Right cardiac atrium (tissue), 5 donors: ENCODE measurements at places on chromosomes 12 and 14. TPM values are rescaled to one million over a fixed set of nuclear protein-coding genes. Genes with fewer than 3 reads are reported as not detected.

DNA sequence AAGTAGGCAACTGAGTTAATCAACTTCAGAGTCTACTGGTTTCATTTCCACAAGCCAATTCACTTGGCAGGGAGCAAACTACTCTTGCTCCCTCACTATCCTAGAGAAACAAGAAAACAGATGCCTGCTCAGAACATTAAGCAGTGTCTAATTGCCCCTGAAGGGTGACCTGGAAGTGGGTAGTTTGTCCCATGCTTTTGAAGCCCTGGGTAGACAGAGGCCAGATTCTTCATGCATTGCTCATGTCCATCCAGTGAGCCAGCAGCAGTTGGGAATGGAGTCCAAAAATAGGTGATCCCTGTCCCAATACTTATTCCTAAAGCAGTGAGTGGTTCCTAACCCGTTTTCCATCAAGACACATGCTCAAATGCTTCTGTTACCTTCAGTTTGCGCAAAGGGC, 48.8 kb downstream of the BICDL1 start:
- DNase-seq = no peak

GRCh38 chr14:58245562-58245961, 919 bp downstream of the PSMA3 start:
- DNase-seq = no peak

DNA sequence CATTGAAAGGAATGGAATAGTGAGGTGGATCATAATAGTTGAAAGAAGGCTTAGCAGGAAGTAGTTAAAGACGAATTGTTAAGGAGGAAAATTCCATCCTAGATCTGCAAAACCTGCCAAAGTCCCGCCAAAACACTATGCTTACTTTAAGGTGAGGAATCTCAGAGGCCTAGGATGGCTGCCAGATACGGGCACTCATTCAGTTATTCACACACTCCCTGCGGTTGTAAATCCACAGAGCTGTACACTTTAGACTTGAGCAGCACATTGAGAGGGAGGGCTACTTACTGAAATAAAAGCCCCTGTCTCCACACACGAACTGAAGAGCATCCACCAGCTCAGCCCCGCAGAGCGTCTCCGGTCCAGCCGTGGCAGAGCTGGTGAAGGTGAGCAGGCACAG, 5.0 kb downstream of the IGF1 start:
- no peak for DNase-seq

GRCh38 chr14:52265253-52265652, 2.2 kb upstream of the PTGDR start:
- DNase-seq = no peak

Gene KCNJ8
- polyA plus RNA-seq = 25.7 TPM

Gene HAL
- 0.05 TPM for polyA plus RNA-seq

DNA sequence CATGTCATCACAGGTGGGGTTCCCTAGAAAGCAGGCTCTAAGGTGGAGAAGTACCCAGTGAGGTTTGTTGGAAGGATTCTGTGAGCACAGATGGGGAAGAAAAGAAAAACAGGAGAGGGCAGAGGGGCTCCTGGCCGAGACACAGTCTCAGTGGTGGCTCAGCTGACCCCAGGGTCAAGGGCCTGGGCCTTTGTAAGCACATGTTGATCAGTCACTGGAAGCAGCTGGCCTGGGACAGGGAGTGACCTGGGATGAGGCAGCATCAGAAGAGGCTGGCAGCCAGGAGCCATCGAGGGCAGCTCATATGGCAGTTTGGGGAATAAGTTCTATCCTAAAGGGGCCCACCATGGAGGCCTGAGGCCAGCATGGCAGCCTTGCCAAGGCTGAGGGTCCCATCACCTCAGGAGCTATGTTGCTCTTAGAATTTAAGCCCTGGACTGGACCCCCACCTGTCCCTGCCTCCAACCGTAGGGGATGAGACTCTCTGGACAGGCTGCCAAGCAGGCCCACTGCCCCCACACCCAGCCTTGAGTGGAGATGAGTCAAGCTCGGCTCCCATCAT, 6.3 kb upstream of the TMEM179 start:
- no peak for DNase-seq

GRCh38 chr14:104806625-104807465, 5.9 kb downstream of the ZBTB42 start:
- DNase-seq = no peak

Gene CINP
- 38.2 TPM for polyA plus RNA-seq

DNA sequence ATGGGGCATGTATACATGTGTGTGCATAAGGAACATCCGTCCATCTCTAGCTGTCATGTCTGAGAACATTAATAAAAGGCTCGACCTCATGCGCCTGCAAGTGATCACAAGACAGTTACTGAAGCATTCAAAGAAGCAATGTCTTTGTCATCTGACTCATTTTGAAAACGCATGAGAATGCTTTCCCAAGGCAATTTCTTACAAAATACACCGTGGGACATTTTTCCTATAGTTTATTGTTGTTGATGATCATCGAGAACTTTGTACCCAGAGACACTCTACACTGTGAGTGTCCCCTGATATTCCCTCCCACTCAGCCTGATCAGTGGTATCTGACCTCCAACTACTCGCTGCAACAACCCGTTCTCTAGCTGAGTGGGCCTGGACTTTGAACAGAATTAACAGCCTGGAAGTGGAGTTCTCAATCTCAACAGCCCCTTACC, 68.1 kb downstream of the ETV6 start:
- DNase-seq = no peak

- no peak for DNase-seq
These were observed 16.8 kb downstream of the SCFD1 start for GRCh38 chr14:30638926-30639325.

Gene CCDC63
- polyA plus RNA-seq = not detected

GRCh38 chr14:52348279-52348678, 34.2 kb downstream of the PTGER2 start:
- DNase-seq = no peak

Gene KLRC3
- polyA plus RNA-seq = not detected

- no peak for DNase-seq
These were observed 262.7 kb upstream of the ALG10B start for GRCh38 chr12:38053655-38054464.

Gene CACNA2D4
- polyA plus RNA-seq = 1.2 TPM

DNA sequence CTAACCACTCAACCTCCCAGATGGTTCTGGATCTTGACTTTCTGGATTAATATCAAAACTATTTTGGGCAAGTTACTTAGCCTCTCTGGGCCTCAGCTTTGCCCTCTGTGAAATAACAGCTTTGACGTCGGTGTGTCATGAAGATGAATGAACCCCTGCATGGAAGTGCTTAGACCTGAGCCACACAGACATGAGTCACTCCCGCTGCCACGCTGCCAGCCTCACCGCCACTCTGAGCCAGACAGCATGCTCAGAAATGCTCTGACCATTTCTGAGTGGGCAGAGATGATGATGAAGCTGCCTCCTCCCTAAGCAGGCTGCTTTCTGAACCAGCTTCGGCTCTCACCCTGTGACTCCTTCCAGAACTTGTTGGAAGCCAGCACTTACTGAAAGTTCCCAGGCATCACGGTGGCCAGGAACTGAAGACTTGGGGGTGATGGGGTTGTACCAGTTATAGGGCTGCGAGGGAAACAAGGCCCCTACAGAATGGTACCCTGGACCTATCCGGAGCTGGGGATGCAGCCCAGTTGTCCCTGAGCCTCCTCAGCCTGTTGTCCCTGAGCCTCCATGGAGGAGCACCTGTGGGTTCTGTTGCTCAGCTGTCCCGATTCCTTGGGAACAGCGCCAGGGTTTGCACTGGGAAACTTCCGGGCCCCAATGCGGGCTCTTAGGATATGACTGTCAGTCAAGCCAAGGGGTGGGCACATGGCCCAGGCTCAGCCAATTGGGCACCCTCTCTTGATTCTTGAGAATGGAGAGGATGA, 2.0 kb upstream of the CCDC197 start:
- peak; percentile 51 for DNase-seq

GRCh38 chr12:2622460-2622859, 172.3 kb upstream of the FKBP4 start:
- DNase-seq = no peak

DNA sequence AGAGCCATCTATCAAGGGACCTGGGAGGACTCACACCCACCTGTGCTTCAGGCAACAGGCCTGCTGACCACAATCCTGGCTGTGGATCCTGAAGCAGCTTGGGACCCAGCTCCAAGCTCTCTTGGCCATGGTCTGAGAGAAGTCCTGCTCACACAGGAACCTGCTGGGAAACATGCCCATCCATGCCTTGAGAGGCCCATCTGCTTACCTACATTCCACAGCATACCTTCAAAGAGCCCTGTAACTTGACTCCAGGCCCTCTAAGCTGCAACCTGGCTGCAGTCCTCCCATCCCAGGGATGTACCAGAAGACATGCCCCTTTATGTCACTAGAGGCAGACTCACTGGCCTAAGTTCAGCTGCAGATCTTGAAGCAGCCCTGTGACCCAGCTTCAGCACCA, 61.7 kb upstream of the AMIGO2 start:
- DNase-seq = no peak

GRCh38 chr14:103606963-103607668, 21.9 kb upstream of the KLC1 start:
- DNase-seq = peak; percentile 90

- peak; percentile 62 for DNase-seq
These were observed 247.0 kb downstream of the PHLDA1 start for GRCh38 chr12:75784591-75784990.

DNA sequence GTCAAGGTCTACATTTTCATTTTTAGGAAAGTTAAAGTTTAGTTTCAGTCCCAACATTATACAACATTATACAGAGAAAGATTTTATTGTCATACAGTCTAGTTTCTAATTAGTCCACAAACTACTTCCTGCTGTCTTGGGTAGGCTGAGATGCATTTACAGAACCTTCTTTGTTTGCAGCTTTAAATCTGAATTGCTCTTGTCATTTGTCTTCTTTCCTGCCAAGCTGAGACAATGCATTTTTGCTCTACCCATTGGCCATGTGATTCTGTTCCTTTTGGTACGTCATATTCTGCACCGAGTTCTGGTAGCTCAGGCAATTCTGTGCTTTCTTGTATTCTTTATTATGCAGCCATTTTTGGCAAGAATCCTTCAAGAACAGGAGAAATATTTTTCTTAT, 228.5 kb downstream of the ATP23 start:
- DNase-seq = no peak

GRCh38 chr12:115223322-115223721, 539.3 kb upstream of the TBX3 start:
- DNase-seq = no peak

Gene SOAT2
- polyA plus RNA-seq = 0.07 TPM

DNA sequence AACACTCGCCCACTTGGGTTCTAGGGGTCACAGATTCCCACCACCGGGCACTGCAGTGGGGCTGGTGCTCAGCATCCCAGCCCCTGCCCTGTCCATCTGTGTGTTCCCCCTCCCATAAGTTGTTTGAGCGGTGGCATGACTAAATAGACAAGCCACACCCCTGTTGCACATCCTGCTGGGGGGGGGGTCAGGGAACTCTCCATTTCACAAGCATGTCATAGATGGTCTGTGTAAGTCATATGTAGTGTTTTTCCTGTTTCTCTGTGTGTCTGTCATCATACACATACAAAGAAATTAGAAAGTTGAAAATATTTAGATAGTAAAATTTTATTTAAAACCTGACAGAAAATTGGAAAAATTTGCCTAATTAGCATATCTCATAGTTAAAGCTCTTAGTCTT, 270.2 kb downstream of the IPO8 start:
- DNase-seq = no peak
